ENCODE measurements at places on chromosomes 6 and 20.

- no peak for DNase-seq
Measured at GRCh38 chr20:49186535-49187329, 1.4 kb downstream of the STAU1 start.

GRCh38 chr6:30061858-30062458, 893 bp downstream of the POLR1H start:
- DNase-seq, result no peak

DNA sequence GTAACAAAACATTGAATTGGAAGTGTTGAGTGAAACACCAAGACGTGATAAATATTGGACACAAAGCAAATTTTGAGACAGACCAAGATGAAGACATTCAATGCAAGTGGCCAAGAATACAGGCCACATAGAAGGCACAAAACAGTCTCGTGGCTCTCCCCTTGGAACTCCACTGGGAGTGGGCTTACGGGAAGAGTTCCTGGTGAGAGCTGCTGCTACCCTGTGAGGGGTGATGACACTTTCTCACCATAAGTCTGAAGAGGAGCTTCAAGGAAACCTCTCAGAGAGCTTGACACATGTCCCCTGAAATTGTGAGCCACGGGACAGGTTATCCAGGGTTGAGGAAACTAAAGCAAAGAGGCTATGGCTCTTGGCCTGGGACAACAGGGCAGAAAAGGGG, 48.6 kb upstream of the SLC22A16 start:
- no peak for DNase-seq

GRCh38 chr6:163790266-163790840, 375.8 kb downstream of the QKI start:
- DNase-seq, result no peak

DNA sequence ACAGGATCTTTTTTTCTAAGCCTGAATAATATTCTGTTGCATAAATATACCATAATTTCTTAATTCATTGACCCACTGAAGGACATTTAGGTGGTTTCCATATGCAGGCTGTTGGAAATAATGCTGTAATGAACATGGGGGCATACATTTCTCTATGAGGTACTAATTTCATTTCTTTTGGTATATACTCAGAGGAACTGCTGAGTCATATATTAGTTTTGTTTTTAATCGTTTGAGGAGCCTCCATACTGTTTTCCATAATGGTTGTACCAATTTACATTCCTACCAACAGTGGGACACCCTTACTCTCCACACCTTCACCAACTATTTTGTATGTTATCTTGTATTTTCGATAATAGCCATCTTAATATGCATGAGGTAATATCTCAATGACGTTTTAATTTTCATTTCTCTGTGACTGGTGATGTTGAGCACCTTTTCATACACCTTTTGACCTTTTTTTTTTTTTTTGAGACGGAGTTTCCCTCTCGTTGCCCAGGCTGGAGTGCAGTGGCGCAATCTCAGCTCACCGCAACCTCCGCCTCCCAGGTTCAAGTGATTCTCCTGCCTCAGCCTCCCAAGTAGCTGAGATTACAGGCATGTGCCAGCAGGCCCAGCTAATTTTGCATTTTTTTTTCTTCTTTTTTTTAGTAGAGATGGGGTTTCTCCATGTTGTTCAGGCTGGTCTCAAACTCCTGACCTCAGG, 187.4 kb downstream of the RNGTT start:
- DNase-seq, result no peak

DNA sequence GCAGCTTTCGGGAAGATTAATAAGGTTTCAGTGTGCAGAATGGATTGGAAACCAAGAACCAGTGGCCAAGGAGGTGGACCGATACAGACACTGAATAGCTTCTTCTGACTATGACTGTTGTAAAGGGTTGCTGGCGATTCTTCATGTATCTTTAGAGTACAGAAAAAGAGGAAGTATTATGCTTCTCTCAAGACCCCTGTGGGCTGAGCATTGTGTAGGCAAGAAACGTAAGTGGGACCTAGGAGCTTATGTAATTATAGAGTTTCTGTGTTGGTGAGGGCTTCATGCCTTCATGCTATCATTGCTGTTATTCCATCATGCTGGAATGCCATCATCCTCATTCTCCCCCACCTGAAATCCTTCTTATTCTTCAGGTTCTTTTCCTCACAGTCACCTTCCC, 105.4 kb upstream of the AKIRIN2 start:
- no peak for DNase-seq

- DNase-seq, result no peak
Measured at GRCh38 chr20:11457488-11457887, 460.2 kb upstream of the BTBD3 start.

GRCh38 chr6:41546475-41546865, 289 bp downstream of the FOXP4 start:
- no peak for DNase-seq

DNA sequence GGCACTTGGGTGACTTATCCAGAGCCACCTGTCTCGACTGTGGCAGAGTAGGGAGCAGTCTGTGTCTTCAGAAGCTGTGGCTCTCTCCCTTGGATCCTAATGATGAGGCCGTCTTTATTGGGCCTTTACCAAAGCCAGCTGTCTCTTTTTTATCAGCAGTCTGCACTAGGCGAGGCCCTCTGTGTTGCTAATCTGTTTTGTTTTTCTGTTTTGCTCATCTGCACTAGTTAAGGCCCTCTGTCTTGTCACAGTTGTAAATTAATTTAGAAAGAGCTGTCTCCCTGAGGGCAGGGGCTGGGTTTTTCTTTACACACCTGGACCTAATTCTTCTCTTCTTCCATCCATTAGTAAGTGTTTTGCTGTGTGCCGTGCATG, 45.0 kb downstream of the CDS2 start:
- no peak for DNase-seq

DNA sequence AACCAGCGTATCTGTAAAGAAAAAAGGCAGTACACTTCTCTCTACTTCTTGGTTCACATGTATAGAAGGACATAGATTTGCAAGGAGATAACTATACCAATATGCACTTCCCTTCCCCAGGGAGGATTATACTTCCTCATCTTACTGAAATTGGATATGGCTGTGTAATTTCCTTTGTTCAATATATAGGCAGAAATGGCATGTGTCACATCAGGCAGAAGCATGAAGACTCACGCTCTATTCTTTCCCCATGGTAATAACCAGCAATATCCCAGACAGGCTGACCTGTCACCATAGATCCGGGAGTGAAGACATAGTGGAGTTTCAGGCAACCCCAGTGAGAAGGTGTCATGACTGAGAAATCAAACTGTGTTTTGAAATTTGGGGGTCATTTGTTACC, 518.3 kb downstream of the KIF16B start:
- no peak for DNase-seq

DNA sequence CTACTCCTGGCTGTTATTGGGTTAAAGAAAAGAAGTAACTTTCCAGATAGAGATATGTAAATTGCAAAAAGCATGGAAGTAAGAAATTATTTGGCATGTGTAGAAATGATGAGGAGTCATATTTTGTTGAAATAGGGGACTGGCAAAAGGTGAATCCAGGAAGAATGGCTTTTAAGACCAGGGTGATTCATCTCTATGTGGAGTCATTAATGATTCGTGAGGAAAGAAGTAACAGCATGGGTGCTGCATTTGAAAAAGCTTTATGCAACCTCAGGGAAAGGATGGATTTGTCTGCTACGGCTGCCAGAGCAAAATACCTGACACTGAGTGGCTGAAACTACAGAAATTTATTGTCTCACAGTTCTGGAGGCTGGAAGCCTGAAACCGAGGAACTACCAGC, 14.8 kb upstream of the SYNE1 start:
- DNase-seq, result no peak

DNA sequence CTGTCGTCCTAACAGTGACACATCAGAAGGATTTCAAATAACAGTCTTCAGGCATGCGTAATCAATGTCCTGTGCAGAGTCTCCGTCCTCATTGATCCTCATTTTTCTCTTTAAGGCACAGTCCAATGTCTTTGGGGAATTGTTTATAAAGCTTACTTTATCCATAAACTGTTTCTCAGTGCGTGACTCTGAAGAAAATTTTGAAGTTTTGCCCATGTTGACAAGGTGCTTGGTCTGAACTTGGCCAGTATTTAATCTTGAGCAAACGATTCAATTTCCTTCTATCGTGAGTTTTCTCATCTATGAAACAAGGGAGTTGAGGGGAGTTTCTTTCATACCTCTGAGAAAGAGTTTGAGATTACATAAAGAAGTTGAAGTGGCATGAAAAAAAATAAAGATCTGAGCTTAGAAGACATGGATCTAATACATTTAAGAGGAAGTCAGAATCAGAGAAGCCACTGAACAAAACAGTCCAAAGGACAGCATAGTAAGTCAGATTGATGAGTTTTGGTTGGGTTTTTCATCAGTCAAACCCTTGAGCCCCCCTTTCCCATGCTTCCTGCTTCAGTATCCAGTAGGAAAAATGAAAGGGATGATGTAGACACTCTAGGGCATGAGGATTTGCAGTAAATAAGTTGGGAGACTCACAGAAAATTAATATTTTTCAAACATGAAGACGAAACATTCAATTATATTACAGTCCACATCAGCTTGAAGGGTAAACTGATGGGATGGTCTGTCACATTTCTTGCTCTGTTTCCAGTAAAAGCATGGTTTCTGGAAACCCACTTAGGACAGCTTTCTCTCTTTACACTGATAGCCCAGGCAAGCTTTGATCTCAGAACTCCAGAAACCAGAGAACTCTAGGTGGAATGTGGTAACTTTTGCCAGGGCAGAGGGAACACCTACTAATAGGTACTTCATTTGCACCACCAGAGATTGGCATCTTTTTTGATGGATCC, 8.1 kb downstream of the EDN1 start:
- DNase-seq, result no peak

GRCh38 chr6:98463038-98464000, 371.1 kb upstream of the POU3F2 start:
- DNase-seq, result peak; percentile 37

- no peak for DNase-seq
Measured at GRCh38 chr6:98949589-98949988, 1.8 kb upstream of the FBXL4 start.

GRCh38 chr6:158409451-158409850, 97.2 kb downstream of the TULP4 start:
- no peak for DNase-seq

- no peak for DNase-seq
Measured at GRCh38 chr20:12914804-12915203, 94.0 kb upstream of the SPTLC3 start.

DNA sequence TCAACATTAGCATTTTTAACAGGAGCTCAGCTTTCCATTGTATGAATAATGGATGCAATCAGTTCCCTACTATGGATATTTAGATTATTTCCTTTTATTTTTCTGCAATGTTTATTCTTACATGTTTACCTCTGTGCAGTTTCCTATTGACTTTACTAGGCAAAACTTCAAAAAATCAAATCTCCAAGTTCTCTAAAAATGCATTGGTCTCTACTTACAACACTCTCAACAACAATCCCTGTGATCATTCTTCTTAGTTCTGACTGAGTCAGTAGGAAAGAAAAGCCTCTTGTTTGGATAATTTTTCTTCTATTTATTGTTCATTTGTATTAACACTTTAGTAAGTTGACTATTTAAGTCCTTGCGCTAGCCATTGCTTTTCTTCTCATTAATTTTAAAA, 126.1 kb downstream of the KIF13A start:
- DNase-seq, result no peak

DNA sequence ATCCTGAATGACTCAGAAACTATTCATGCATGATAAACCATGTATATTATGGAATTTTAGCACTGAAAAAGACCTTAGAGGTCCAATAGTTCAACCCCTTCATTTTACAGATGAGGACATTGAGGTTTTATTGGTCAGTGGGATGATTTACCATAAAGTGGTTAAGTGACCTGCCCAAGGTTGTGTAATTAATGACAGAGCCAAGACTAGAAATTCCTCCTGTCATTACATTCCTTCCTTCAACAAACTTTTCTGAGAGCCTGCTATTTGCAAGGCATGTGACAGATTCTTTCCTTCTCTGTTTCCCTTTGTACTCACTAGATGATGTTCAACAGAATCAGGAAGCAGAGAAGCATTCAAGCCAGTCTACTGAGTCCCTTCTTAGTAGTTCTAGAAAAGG, 170.7 kb upstream of the KCNK16 start:
- DNase-seq, result no peak

- no peak for DNase-seq
Measured at GRCh38 chr6:128256095-128256494, 264.3 kb downstream of the PTPRK start.
